ENCODE measurements at places on chromosomes 2 and 18.
A peak's percentile ranks its signal among the peaks of the same experiment; 100 is the strongest.

- peak; percentile 32 for DNase-seq
Measured at GRCh38 chr2:119290859-119291587, 67.4 kb downstream of the STEAP3 start.

- DNase-seq: no peak
Measured at GRCh38 chr2:153786016-153786415, 85.7 kb upstream of the GALNT13 start.

GRCh38 chr2:197322724-197323720 lies 12.4 kb upstream of the ANKRD44 start:
- no peak for DNase-seq

- DNase-seq: no peak
Measured at GRCh38 chr18:34117319-34117718, 107.4 kb downstream of the NOL4 start.

- no peak for DNase-seq
Measured at GRCh38 chr2:136107051-136108033, 10.6 kb downstream of the CXCR4 start.

GRCh38 chr2:241804326-241805229 lies 4.4 kb upstream of the NEU4 start:
- DNase-seq: no peak

GRCh38 chr2:68083346-68083745 lies 20.5 kb upstream of the C1D start:
- no peak for DNase-seq

DNA sequence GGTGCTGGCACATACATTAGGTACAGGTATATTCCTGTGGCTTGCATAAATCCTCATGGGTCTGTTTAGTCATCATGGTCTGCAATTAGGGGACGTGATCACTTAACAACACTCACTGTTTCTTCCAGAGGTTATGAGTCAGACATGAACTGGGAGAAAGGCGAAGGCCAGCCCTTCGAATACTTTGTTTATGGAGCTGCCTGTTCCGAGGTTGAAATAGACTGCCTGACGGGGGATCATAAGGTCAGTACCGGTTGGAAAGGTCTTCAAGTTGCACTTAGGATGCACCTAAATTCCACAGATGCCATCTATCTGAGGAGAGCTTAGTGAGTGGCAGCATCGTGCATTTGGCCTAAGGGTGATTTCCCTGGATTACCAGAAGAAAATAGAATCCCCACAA lies 76.9 kb downstream of the AOX1 start:
- DNase-seq: no peak

- DNase-seq: no peak
Measured at GRCh38 chr2:50402654-50402960, 629.3 kb downstream of the NRXN1 start.

DNA sequence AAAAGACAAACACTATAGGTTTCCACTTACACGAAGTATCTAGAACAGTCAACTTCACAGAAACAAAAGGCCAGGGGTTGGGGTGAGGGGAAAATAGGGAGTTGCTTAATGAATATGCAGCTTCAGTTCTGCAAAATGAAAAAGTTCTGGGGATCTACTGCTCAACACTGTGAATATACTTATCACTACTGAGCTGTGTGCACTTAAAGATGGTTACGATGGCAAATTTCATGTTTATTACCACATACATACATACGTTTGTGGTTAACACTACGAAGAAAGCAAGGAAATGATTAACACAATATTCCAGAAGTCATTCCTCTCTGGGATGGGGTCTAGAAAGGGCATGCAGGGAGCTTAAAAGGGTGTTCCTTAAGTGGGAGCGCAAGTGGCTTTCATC lies 19.3 kb downstream of the MBOAT2 start:
- no peak for DNase-seq

Data from stimulated activated CD8-positive, alpha-beta memory T cell treated with anti-CD3 and anti-CD28 coated beads, Interleukin-4, amount 100 ng/mL, for 1 hour (primary cell).